Prostate gland (tissue), 2 donors: ENCODE measurements at places on chromosomes 2 and 18. TPM values are rescaled to one million over a fixed set of nuclear protein-coding genes. Genes with fewer than 3 reads are reported as not detected.

SLC9A2 gene
- 22.4 TPM for total RNA-seq

REG1B gene
- total RNA-seq = not detected

IL36RN gene
- not detected for total RNA-seq

NT5C1B gene
- 4.8 TPM for total RNA-seq

HMSD gene
- not detected for total RNA-seq

TIMM21 gene
- 33.1 TPM for total RNA-seq

GRCh38 chr2:153195342-153195741, 283.2 kb downstream of the RPRM start:
- no peaks in the 10 kb centered on the region for H3K4me1 ChIP-seq
- no peak overlapping the region for H3K4me3 ChIP-seq
- no peak overlapping the region for H3K27ac ChIP-seq

- no peaks in the 10 kb centered on the region for H3K36me3 ChIP-seq
- no peaks in the 10 kb centered on the region for H3K4me1 ChIP-seq
- H3K27ac ChIP-seq = no peak overlapping the region
- DNase-seq = no peak
These were observed 984.5 kb downstream of the TSN start for GRCh38 chr2:122739732-122740593.

- peak overlapping the region; percentile 4 for H3K27ac ChIP-seq
- H3K27me3 ChIP-seq = peaks cover 17% of the 10 kb centered on the region
- H3K36me3 ChIP-seq = no peaks in the 10 kb centered on the region
- peak overlapping the region; percentile 19 for H3K4me3 ChIP-seq
These were observed 1.1 kb downstream of the FEV start for GRCh38 chr2:218983934-218984238.

- H3K27ac ChIP-seq = no peak within 1 kb of the TSS
- DNase-seq = no peak
- peaks cover 49% of the 10 kb centered on the region for H3K27me3 ChIP-seq
These were observed at the start of gene ADCYAP1 for GRCh38 chr18:904218-905090. ADCYAP1 (plus strand) TSS chr18:904871; CDS start chr18:905387, 516 bp downstream.

DNA sequence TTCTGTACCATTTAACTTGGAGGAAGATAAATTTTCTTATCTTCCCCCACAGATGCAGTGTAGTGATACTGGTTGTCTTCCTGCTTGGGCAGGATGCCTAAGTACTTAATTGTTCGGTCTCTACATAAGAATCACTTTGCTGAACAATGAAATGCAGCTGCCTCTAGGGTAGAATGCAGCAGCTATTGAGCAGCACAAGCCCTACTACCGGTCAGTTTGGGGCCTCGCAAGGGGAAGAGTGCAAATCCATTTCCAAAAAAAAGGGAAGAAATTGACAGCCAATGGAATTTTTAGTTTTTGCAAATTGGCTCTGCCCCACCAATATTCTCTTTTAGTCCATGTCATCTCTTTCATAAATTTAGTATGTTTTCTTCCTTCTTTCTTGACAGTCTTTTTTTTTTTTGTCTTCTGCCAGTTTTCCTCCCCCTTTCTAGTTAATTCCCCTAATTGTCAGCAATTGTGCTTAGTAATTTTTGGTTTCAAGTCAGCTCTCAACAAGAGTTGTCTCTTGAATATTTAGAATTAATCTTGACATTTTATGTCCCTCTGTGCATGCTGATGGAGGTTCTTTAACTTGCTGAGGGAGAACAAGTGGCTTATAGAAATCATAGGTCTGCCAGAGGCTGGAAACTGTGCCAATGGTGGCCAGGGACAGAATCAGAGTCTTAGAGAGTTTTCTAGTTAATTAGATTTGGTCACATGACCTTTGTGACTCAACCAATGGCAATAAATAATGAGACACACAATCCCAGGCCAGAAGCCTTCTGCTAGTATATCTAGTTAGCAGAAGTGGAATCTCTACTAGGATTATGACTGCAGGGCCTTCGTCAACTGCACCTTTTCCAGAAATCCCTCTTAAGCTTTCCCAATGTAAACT, 270.0 kb downstream of the CTNNA2 start:
- no peaks in the 10 kb centered on the region for H3K4me1 ChIP-seq
- DNase-seq = no peak
- H3K4me3 ChIP-seq = no peak overlapping the region
- H3K27ac ChIP-seq = no peak overlapping the region
- H3K27me3 ChIP-seq = no peaks in the 10 kb centered on the region

DNA sequence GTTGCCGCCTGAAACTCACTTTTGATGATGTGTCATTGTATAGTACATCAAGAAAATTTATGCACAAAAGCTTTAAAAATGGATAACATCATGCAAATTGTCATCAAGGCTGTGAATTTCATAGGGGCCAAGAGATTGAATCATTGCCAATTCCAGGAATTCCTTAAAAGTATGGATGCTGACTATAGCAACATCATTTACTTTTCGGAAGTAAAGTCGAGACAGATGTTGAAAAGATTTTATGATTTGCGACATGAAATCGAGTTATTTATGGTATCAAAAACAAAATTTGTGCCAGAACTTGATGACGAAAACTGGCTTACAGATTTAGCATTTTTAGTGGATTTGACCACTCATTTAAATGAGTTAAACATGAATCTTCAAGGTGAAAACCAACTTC, 56.3 kb downstream of the ASB1 start:
- no peak overlapping the region for H3K4me3 ChIP-seq
- H3K27ac ChIP-seq = no peak overlapping the region
- H3K27me3 ChIP-seq = no peaks in the 10 kb centered on the region

GRCh38 chr2:237510502-237511217, 23.6 kb downstream of the MLPH start:
- DNase-seq = no peak
- no peak overlapping the region for H3K4me3 ChIP-seq
- H3K4me1 ChIP-seq = peaks cover 39% of the 10 kb centered on the region
- no peaks in the 10 kb centered on the region for H3K27me3 ChIP-seq
- H3K27ac ChIP-seq = peak overlapping the region; percentile 71

DNA sequence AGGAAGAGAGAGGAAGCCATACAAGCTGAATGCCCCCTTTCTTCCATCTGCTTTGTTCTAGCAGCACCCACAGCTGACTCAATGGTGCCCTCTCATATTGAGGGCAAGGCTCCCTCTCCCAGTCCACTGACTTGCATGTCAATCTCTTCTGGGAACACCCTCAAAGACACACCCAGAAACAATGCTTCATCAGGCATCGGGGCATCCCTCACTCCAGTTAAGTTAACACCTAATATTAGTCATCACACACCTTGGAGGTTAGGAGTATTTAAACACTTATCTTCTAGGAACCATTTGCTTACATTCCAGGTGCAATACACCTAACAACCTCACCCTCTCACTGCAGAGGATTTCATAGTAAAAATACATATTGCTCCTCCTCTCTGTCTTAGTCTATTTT, 993.5 kb upstream of the DDX18 start:
- DNase-seq = no peak
- H3K36me3 ChIP-seq = no peaks in the 10 kb centered on the region
- H3K4me3 ChIP-seq = no peak overlapping the region
- no peaks in the 10 kb centered on the region for H3K27me3 ChIP-seq

DNA sequence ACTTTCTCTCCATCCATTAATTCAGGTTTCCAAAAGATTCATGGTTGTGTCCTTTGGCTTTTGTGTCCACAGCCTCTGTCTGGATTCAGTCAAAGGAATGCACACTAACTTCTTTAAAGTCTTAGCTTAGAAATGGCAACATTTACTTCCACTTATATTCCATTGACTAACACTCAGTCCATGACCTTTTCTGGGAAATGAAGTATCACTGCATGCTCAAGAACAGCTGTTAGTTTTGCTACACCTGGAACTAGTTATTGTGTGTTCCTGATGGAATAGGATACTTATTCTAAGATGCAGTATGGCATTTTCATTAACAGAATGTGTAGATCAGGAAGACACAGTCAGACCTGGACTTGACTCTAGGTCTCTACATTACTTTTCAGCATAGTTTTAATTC, 88.8 kb downstream of the KYNU start:
- H3K36me3 ChIP-seq = no peaks in the 10 kb centered on the region
- no peaks in the 10 kb centered on the region for H3K4me1 ChIP-seq
- no peak for DNase-seq
- H3K27me3 ChIP-seq = no peaks in the 10 kb centered on the region

DNA sequence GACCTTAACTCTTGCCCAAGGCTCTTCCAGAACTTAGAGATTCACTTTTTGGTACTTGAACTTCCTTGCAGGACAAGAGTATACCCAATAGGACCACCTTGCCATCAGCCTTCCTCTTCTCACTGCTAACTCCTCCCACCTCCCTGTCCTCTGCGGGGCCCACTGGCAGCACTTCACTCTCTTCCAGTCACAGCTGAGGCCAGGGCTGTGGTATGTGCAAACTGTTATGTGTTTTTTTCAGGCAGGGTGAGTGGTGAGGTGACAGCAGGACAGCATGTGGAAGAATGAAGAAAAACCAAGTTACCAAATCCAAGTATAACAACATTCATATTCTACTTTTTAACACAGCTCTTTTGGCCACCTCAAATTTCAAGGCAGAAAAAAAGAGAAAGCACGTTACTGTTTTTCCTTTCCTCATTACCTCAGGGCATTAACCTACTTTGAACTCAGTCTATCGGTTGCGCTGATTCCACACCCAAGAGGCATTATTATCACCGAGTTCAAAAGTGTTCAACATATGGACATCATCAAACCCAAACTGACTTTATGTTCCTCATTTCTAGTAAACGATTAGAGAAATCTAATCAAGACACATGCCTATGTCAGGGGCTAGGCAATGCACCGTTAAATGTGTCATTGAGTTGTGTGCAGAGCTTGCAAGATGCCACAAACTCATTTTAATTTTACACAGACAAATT, 605.2 kb upstream of the SYT4 start:
- H3K36me3 ChIP-seq = no peaks in the 10 kb centered on the region
- no peak overlapping the region for H3K4me3 ChIP-seq
- no peaks in the 10 kb centered on the region for H3K4me1 ChIP-seq
- H3K27ac ChIP-seq = no peak overlapping the region
- H3K27me3 ChIP-seq = no peaks in the 10 kb centered on the region

GRCh38 chr18:49170925-49171505, 220.2 kb upstream of the SMAD7 start:
- DNase-seq = no peak
- no peak overlapping the region for H3K27ac ChIP-seq
- H3K4me3 ChIP-seq = no peak overlapping the region
- H3K36me3 ChIP-seq = no peaks in the 10 kb centered on the region
- no peaks in the 10 kb centered on the region for H3K27me3 ChIP-seq

DNA sequence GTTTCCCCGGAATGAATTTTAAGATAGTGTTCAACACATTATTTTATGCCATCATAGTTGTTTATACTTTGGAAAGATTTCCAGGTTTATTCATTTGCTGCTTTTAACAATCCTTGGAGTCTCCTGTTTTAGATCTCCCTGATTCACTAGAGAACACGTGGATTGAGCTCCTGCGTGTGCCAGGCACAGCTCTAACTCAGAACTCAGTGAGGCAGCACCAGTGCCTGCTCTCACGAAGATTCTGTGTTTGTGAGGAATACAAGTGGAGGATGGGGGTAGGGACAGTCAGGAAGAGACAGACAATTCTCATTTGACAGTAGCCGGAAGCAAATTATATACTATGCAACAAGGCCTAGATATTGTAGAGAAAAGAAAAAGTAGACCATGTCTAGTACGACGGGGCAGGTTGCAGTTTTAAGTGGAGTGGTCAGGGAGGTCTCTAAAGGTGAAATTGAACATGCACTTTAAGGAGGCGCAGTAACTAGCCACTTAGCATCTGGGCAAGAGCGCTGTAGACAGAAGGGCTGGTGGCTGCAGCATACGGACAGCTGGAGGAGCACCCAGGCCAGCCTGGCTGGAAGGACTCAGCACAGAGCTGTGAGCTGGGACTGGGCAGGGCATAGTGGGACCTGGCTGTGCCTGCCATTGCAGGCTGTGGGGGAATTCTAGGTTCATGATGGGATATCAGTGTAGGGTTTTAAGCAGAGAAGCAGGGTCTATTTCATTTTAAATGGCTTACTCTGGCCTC, 24.3 kb downstream of the RNF144A start:
- DNase-seq = peak; percentile 2
- no peaks in the 10 kb centered on the region for H3K4me1 ChIP-seq
- no peak overlapping the region for H3K4me3 ChIP-seq

DNA sequence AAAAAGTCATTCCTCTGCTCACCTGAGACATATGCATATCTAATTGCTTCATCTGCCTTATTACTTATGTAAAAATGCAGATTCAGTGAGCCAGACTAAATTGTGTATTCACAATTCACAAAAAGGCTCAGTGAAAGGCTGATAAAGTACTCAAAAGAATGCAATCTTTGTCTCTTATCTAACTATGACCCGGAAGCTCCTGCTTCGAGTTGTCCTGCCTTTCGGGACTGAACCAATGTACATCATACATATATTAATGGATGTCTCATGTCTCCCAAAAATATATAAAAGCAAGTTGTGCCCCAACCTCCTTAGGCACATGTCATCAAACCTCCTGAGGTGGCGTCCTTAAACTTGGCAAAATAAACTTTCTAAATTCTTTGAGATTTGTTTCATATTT, 120.5 kb downstream of the SCN3A start:
- no peaks in the 10 kb centered on the region for H3K36me3 ChIP-seq
- no peaks in the 10 kb centered on the region for H3K27me3 ChIP-seq
- no peak for DNase-seq
- no peaks in the 10 kb centered on the region for H3K4me1 ChIP-seq

- H3K27me3 ChIP-seq = no peaks in the 10 kb centered on the region
- no peaks in the 10 kb centered on the region for H3K4me1 ChIP-seq
These were observed 322.3 kb downstream of the OSR1 start for GRCh38 chr2:19036091-19036490.

DNA sequence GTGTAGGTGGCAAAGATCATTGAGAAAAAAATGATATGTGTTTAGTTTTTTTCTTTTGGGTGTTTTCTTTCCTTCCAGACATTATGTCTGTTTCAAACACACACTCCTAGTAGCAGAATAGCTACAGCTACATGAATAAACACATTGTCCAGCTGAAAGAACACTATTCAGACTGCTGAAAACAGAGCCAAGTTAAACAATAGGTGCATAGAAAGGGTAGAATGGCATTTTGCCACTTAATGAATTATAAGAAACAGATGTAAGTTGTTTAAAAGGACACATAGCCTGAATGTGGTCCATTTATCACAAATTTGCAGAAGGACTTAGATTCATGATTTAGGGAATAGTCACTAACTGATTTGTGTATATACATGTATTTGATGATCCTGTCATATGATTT, 20.1 kb downstream of the CTLA4 start:
- H3K27ac ChIP-seq = no peak overlapping the region
- H3K4me1 ChIP-seq = no peaks in the 10 kb centered on the region
- H3K36me3 ChIP-seq = no peaks in the 10 kb centered on the region
- no peak for DNase-seq

DNA sequence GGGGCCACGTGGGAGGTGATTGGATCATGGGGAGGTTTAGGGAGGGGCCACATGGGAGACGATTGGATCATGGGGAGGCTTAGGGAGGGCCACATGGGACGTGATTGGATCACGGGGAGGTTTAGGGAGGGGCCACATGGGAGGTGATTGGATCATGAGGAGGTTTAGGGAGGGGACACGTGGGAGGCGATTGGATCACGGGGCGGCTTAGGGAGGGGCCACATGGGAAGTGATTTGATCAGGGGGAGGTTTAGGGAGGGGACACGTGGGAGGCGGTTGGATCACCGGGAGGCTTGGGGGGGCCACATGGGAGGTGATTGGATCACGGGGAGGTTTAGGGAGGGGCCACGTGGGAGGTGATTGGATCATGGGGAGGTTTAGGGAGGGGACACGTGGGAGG, 22.5 kb upstream of the SALL3 start:
- DNase-seq = no peak
- no peak overlapping the region for H3K4me3 ChIP-seq
- no peaks in the 10 kb centered on the region for H3K27me3 ChIP-seq
- no peak overlapping the region for H3K27ac ChIP-seq
